ENCODE measurements at places on chromosomes 6 and 20.

DNA sequence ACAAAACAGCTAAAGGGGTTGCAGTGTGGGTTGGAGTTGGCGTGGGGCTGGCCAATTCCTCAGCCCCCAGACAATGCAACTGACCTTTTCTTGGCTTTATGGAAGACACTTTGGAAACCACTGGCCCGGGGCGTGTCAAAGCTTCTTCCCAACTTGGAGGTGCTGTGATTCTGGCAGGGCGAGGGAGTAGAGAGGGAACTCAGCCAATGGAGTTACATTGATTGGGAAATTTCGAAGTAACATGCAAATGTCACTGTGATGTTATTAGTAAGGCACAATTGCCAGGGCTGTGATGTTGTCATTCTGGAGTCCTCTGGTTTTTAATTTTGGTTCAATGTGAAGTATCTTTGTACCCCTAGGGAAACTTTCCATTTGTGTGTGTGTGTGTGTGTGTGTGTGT, 41.5 kb upstream of the EPB41L1 start:
- no peak for DNase-seq

DNA sequence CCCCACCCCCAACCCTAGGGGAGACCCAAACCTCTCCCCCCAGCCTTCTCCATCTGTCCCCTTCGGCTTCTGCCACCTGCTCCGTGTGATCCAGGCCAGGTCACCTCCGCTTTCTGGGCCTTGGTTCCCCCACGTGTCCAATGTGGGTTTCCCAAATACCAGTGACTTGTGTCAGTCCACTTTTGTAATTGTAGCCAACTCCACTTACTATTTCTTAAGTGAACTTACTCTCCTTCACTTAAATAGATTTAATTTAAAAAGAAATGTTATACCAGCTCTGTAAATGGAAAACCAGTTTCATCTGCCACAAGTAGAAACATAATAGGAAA, 10.0 kb upstream of the FAM110A start:
- DNase-seq, result no peak

DNA sequence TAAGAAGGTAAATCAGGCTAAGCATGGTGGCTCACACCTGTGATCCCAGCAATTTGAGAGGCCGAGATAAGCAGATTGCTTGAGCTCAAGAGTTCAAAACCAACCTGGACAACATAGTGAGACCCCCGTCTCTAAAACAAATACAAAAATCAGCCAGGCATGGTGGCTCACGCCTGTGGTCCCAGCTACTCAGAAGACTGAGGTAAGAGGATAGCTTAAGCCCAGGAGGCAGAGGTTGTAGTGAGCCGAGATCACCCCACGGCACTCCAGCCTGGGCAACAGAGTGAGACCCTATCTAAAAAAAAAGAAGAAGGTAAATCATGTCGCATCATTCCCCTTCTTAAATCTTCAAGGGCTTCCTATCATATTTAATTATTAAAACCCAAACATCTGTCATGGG, 39.0 kb upstream of the PRND start:
- DNase-seq, result no peak

GRCh38 chr20:3674447-3674846, 7.4 kb downstream of the ADAM33 start:
- DNase-seq, result no peak

- no peak for DNase-seq
Measured at GRCh38 chr6:89085409-89086205, 5.1 kb downstream of the PNRC1 start.
